ENCODE measurements at places on chromosomes 16 and 17. TPM values are rescaled to one million over a fixed set of nuclear protein-coding genes. Genes with fewer than 3 reads are reported as not detected.
A peak's percentile ranks its signal among the peaks of the same experiment; 100 is the strongest.

The CACNG1 gene
- not detected for total RNA-seq

The DNAH9 gene
- total RNA-seq: not detected

The RNF166 gene
- 26.5 TPM for total RNA-seq

The ADAMTS18 gene
- 0.25 TPM for total RNA-seq

The C17orf78 gene
- total RNA-seq: not detected

The ATPAF2 gene
- total RNA-seq: 15.5 TPM

The OR1A1 gene
- not detected for total RNA-seq

The VTN gene
- total RNA-seq: 2.7 TPM

The CES5A gene
- total RNA-seq: not detected

DNA sequence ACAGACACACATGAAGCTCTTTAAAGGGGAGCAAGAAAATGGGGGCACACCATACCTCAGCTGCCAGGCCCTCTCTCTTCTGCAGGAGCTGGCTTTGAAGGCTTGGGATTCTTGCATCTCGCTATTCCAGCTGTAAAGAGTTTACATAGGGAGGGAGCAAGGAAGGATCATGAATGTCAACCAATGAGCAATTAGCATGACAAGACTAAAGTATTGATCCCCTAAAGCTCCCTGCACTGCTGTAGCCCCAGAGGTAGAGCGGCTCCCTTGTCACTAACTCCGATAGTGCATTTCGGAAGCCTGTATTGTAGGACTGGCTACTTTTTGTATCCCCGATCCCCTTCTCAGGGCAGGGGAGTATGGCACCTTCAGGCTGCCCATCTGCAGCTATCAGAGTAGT, 113.4 kb upstream of the PMFBP1 start:
- no peak overlapping the region for H3K4me3 ChIP-seq
- H3K36me3 ChIP-seq: no peaks in the 10 kb centered on the region
- H3K27ac ChIP-seq: no peak overlapping the region
- no peaks in the 10 kb centered on the region for H3K27me3 ChIP-seq

- H3K36me3 ChIP-seq: no peaks in the 10 kb centered on the region
- no peak for DNase-seq
- no peaks in the 10 kb centered on the region for H3K27me3 ChIP-seq
These were observed 28.8 kb downstream of the TOM1L2 start for GRCh38 chr17:17943281-17943984.

DNA sequence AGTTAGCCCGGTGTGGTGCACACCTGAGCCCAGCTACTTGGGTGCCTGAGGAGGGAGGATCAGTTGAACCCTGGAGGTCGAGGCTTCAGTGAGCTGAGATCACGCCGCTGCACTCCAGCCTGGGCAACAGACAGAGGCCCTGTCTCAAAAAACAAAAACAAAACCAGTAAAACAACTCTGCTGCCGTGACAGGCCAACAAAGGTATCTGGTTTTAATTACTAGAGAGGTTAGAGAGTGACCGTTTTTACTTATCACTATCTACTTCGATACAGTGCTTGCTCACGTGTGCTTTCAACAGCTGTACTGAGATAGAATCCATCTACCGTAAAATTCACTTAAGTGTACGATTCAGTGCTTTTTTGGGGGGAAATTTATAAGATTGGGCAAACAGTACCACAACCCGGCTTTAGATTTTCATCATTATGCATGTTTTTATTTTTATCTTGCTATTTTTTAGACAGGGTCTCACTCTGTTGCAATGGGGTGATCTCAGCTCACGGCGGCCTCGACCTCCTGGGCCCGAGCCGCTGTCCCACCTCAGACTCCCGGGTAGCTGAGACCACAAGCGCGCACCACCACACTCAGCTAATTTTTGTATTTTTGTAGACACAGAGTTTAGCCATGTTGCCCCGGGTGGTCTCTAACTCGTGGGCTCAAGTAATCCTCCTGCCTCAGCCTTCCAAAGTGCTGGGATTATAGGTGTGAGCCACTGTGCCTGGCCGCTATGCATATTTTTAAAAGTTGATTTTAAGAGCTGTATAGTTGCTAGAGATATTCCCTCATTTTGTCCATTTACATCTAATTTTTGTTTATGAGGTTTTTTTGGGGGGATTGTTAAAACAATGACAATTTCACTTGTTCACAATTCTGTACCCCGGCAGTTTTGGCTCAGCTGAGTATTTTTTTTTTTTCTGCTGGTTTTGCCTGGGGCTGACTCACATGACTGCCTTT, 30.9 kb downstream of the SERPINF1 start:
- no peaks in the 10 kb centered on the region for H3K36me3 ChIP-seq
- no peak overlapping the region for H3K4me3 ChIP-seq
- peaks cover 5% of the 10 kb centered on the region for H3K4me1 ChIP-seq
- no peak for DNase-seq
- H3K27me3 ChIP-seq: no peaks in the 10 kb centered on the region

- peaks cover 28% of the 10 kb centered on the region for H3K4me1 ChIP-seq
- DNase-seq: no peak
- no peak overlapping the region for H3K4me3 ChIP-seq
- H3K27ac ChIP-seq: peak overlapping the region; percentile 91
- no peaks in the 10 kb centered on the region for H3K27me3 ChIP-seq
These were observed 36.1 kb downstream of the RNF112 start for GRCh38 chr17:19447085-19447583.

DNA sequence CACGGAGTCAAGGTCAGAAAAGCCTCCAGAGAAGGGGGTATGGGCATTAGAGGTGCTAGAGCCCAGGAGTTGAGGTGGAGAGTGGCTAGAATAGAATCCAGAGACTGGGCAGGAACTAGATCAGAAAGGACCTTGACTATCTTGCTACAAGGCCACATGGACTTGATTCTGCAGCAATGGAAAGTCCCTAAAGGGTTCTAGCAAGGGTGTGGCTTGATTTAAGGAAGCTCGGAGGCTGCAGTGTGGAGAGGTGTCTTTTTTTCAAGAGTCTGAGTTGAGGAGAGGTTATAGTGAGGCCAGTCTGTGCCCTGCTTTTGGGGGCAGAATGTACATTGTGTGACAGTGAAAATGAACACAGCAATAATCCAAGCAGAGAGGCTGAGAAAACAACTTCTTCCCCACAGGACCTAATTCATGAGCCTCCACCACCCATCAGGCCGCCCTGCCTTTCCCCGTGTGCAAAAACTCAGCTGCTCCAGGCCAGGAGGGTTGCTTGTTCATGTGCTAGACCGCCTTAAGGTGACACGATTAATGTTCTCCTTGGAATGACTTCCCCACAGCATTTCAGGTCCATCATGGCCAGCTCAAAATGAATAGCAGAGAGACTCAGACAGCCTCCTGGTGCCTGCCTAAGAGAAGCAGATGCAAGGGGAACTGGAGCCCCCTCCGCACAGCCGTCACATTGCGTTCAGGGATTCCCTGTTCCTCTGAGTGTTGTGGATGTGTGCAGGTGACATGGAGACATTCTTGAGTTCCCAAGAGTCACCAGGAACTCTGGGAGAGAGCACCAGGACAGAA, 8.7 kb upstream of the BEAN1 start:
- no peaks in the 10 kb centered on the region for H3K27me3 ChIP-seq
- no peak overlapping the region for H3K4me3 ChIP-seq
- no peak overlapping the region for H3K27ac ChIP-seq
- H3K36me3 ChIP-seq: no peaks in the 10 kb centered on the region

- no peak overlapping the region for H3K4me3 ChIP-seq
- H3K4me1 ChIP-seq: no peaks in the 10 kb centered on the region
- H3K27ac ChIP-seq: no peak overlapping the region
- DNase-seq: no peak
- H3K27me3 ChIP-seq: no peaks in the 10 kb centered on the region
These were observed 17.2 kb upstream of the UTP6 start for GRCh38 chr17:31918701-31919128.

GRCh38 chr17:78959803-78960202, 19.9 kb downstream of the LGALS3BP start:
- H3K4me3 ChIP-seq: no peak overlapping the region
- H3K27ac ChIP-seq: no peak overlapping the region
- H3K4me1 ChIP-seq: no peaks in the 10 kb centered on the region
- H3K36me3 ChIP-seq: no peaks in the 10 kb centered on the region
- DNase-seq: no peak
- no peaks in the 10 kb centered on the region for H3K27me3 ChIP-seq

DNA sequence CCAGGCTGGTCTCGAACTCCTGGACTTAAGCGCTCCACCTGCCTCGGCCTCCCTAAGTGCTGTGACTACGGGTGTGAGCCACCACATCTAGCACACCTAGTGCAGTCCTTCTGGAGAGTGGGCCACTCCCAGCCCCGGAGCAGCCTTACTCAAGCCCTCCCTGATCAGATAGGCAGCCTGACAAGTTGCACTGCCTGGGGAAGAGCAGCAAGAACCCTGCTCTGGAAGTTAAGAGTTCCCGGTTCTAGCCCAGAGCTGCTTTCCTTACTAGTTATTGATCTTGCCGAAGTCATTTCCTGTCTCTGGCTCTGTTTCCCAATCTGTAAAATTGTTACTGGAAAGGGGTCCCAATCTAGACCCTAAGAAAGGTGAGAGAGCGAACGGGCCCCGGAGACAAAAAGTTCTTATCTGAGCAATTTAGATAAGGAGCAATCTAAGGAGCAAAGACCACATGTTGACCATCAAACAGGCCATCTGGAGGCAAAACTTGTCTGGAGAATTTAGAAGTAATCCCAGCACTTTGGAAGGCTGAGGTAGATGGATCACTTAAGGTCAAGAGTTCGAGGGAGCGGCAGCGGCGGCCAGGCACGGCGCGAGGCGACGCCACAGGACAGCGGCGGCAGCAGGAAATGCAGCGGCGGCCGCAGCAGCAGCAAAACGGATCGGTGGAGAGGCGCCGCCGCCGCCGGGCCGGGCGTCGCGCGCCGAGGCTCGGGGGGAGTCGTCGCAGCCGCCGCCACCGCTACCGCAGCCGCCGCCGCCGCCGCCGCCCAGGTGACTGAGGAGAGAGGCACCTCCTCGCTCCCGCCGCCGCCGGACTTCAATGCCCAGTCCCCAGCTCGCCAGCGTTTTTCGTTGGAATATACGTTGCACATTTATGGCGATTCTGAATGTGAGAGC, 4.3 kb upstream of the NAGLU start:
- H3K4me3 ChIP-seq: peak overlapping the region; percentile 71
- H3K36me3 ChIP-seq: no peaks in the 10 kb centered on the region
- H3K27ac ChIP-seq: peak overlapping the region; percentile 70
- no peaks in the 10 kb centered on the region for H3K27me3 ChIP-seq

GRCh38 chr16:67805718-67806427, 487 bp downstream of the RANBP10 start:
- H3K27ac ChIP-seq: peak overlapping the region; percentile 89
- H3K27me3 ChIP-seq: no peaks in the 10 kb centered on the region
- H3K4me3 ChIP-seq: peak overlapping the region; percentile 100
- no peaks in the 10 kb centered on the region for H3K36me3 ChIP-seq
- DNase-seq: peak; percentile 89

DNA sequence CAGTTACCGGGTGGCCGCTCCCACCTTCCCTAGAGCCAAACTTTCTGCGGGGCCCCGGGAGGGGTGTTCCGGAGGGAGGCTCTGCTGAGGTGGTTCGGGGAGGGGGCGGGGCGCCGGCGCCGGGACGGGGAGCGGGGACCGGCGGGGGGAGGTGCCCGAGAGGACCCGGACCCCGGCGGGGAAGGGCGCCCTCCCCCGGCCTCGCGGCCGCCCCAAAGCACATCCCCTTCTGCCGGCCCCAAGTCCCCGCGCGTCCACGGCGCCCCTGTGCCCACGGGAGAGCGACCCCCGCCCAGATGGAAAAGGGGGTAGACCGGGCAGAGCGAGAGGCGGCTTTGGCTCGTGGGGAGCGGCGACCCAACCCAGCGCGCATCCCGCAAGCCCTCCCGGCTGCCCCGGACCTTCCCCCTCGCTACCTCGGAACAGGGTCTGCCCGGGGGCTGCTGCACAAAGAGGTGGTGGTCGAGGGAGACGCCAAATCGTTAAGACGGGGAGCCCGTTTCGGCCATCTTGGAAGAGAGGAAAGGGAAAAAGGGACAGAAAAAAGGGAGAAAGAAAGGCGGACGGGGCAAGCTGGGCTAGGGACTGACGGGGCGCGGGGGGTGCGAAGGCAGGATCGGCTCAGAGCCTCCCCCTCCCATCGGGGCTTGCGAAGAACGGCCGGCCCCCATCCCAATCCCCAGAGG, 530 bp downstream of the PCGF2 start:
- peak overlapping the region; percentile 83 for H3K27ac ChIP-seq
- H3K4me3 ChIP-seq: peak overlapping the region; percentile 98

Measured in vagina (tissue), 2 donors.